ENCODE measurements at places on chromosomes 6 and 20. TPM values are rescaled to one million over a fixed set of nuclear protein-coding genes. Genes with fewer than 3 reads are reported as not detected.

ADGRF5 gene
- total RNA-seq = not detected

SLC29A1 gene
- total RNA-seq = 4.1 TPM

DNA sequence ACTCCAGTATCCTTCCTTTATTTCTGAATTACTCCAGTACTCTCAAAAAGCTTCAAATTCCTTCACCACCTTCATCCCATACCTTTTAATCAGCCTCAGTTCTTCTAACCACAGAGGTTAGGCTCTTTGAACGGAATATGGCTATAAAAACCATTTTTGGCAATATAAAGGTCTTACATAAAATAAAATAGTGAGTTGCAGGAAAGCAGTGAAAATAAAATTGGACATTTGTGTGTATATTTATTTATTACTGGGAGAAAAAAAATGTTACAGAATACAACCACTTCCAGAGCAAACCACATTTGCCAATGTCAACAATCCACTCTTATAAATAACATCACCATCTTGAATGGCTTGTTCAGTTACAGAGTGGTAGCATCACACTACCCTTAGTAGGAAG, 7.7 kb downstream of the HDDC2 start:
- H3K4me1 ChIP-seq = 0 out of 2 replicates have a peak, but pooled peaks cover 2% of the 10 kb centered on the region
- no peak overlapping the region for H3K4me3 ChIP-seq
- no peak overlapping the region for H3K27ac ChIP-seq
- peaks cover 27% of the 10 kb centered on the region for H3K36me3 ChIP-seq
- no peak for DNase-seq

- no peaks in the 10 kb centered on the region for H3K27me3 ChIP-seq
- DNase-seq = no peak
- H3K4me1 ChIP-seq = no peaks in the 10 kb centered on the region
- no peak overlapping the region for H3K27ac ChIP-seq
- H3K4me3 ChIP-seq = no peak overlapping the region
Observed at GRCh38 chr20:52340036-52340634, 148.6 kb upstream of the ZFP64 start.

- peak; percentile 77 for DNase-seq
- no peaks in the 10 kb centered on the region for H3K27me3 ChIP-seq
- peaks cover 4% of the 10 kb centered on the region for H3K4me1 ChIP-seq
- no peaks in the 10 kb centered on the region for H3K36me3 ChIP-seq
- no peak overlapping the region for H3K27ac ChIP-seq
Observed at GRCh38 chr6:122717350-122717749, 62.2 kb upstream of the FABP7 start.

GRCh38 chr6:154230910-154231595, 125.5 kb downstream of the IPCEF1 start:
- no peak overlapping the region for H3K4me3 ChIP-seq
- H3K27me3 ChIP-seq = no peaks in the 10 kb centered on the region
- DNase-seq = no peak

DNA sequence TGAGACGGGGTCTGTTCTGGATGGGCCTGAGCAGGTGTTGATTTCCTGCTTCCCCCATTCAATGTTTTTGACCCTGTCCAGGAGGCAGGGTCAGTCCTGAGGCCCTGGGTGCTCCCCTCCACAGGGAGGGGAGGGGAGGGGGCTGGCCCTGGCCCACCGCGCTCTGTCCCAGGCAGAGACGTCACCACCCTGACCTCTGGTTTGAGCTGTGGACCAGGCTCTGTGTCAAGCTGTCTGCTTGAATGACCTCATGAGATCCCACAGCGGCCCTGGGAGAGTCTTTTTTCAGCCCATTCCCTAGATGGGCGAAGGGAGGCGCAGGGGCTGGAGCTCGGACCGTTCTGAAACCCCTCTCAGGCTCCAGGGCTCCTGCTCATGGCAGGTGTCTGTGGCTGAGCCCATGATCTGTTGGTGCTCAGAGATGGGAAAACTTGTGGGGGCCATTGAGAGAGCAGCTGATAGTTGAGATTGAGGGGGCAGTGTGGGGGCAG, 8.9 kb upstream of the LKAAEAR1 start:
- H3K36me3 ChIP-seq = no peaks in the 10 kb centered on the region
- DNase-seq = no peak
- no peak overlapping the region for H3K27ac ChIP-seq
